HEK293T (cell line): ENCODE measurements at places on chromosomes 5 and 9.
A peak's percentile ranks its signal among the peaks of the same experiment; 100 is the strongest.

DNA sequence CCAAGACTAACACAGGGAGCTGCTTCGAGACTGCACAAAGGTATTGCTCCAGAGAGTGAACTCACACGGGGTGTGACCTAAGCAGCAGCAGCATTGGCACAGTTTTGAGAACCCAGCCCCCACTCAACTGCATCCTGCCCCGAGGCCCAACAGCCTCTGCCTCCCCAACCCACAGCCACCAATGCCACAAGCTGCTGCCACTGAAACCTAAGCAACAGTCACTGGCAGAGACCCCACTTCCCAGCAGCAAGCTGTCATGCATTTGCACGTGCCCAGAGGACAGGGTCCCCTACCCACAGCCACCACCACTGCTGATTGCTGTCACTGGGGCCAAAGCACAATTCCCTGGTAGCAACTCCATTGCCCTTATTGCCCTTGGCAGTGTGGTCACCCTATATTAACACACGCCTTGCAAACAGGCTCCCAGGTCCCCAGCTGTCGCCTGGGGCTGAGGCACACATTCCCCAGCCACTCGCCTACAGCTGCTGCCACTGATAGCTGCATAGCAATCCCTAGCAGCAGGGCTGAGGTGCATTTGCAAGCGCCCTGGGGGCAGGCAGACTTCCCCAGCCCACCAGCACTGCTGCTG lies 141.0 kb downstream of the AGTPBP1 start:
- DNase-seq: no peak

GRCh38 chr9:2085716-2086115 lies 70.6 kb downstream of the SMARCA2 start:
- DNase-seq: no peak

DNA sequence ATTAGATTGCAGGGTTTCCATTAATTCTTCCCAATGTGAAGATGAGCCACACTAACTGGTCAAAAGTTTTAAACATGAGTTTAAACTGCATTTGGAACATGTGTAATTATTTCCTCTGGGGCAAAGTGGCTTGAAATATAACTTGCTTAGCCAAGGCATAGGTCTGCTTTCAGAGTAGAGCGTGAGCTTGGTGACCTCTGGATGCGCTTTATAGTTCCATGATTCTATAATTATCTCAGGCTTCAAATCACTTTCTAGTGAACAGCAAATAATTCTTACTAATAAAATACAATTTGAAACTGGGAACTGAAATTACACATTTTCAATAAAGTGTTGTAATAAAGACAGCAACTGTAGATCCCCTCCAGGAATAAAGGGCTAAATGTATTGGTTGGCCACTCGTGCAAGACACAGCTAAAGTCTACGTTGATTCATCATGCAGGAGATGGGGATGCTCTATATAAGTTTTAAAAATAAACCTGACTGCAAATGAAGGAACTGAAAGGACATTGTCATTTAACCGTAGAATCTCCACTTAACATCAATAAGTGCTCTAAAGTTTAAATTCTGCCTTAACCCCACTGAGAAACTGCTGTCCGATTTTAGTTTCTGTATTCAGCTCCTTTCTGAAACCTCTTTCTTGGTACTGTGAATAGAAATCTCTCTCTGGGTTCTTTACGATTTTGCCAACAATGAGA lies 460.0 kb downstream of the PSAT1 start:
- DNase-seq: no peak

GRCh38 chr5:33936004-33936380 lies 194 bp upstream of the RXFP3 start:
- peak; percentile 32 for DNase-seq

DNA sequence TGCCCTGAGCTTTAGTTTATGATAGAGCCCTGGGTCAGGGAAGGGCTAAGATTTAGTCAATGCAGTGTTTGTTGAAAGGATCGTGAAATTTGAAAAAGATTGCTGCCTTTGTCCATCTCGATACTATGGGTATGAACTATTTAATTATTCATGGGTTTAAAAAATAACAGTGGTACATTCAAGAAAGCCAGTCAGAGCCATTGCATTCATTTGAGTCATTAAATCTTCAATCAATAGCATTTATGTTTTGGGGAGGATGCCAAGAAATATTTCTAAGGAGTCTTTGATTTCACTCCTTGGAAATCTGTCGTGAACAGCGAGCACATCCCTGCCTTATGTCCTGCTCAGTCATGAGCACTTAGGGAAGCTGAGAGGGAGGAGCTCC lies 54.4 kb upstream of the LRRTM2 start:
- no peak for DNase-seq

DNA sequence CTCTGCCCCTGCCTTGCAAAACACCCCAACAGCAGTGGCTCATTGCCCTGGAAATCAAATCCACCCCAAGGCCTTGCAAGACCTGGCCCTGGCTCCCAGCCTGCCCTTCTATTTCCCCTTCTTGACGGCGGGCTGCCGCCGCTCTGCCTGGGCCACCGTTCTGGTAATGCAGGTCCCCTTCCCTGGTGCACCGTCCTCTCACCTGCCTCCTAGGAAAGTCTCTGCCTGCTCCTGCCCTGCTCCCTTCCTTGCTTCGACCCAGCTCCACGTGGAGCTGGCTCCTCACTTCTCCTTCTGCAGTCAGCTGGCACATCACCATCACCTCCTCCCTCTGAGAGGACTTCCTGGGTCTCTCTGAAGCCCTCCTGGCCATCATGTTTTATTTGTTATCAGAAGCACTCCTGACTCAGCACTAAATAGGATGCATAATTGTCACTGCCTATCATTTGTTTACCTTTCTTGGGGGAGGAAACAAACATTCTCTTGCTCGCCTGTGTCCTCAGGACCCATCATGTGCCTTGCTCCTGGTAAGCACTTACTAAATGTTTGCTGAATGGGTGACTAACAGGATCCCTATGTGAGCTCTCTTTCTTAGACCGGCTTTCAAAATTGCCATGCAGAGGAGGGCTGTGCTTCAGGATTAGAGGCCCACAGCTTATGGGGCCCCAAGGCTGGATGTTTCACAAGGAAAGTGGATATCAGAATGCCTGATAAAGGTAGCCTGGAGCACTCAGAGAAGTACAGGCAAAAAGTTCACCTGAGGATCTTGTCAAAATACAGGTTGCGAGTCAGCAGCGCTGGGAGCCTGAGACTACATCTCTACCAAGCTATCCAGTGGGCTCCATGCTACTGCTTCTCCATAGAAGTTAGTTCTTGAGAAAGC lies 19.6 kb upstream of the C5orf47 start:
- no peak for DNase-seq

- DNase-seq: no peak
These were observed at the start of gene SH3TC2 for GRCh38 chr5:149063017-149063687. Gene SH3TC2, minus strand, starts transcription at chr5:149063062. Its CDS starts 40 bp downstream, at chr5:149063022.
